Ascending aorta (tissue), 2 donors: ENCODE measurements at places on chromosomes 1 and 21.
A peak's percentile ranks its signal among the peaks of the same experiment; 100 is the strongest.

DNA sequence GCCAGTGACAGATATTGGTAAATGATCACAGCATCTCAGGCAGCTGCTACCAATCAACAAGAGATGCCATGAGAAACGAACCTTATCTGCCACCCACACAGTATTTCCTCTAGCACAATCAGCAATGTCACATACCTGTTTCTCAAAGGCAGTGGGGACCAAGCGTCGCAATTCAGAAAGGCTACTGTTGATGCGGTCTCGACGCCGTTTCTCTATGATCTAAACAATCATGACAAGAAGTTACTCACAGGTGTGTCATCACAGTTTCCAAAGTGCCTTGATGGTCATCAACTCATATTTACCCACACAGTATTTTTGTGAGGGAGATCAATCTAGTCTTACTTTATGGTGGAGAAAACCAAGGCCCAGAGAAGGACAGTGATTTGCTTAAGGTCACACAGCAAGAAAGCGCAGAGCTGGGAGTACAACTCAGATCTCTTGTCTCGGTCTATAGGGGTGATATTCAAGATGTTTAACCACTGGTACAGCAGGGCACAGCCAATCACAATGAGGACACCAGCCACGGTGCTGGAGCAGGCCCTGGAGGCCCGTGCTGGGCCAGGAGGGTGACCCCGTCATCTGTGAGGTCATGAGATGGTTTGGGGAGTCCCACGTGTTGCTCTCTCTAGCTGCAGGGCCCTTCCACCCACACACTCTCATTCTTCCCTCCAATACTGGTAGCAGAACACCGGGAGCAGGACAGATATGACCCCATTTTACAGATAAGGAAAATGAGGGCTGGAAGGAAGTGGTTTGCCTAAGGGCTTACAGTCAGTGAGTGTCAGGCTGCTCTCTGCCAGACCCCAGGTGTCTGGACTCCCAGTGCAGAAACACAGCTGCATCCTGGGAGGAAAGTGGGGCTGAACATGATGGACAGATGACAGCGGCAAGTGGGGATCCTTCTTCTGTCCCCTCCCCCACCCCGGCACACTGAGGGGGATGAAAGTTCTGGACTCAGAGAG, 7.8 kb downstream of the HEYL start:
- DNase-seq, result no peak

- DNase-seq, result no peak
These were observed 25.6 kb downstream of the MATN1 start for GRCh38 chr1:30697571-30698376.

GRCh38 chr1:73097917-73098316, 815.6 kb upstream of the NEGR1 start:
- no peak for DNase-seq

DNA sequence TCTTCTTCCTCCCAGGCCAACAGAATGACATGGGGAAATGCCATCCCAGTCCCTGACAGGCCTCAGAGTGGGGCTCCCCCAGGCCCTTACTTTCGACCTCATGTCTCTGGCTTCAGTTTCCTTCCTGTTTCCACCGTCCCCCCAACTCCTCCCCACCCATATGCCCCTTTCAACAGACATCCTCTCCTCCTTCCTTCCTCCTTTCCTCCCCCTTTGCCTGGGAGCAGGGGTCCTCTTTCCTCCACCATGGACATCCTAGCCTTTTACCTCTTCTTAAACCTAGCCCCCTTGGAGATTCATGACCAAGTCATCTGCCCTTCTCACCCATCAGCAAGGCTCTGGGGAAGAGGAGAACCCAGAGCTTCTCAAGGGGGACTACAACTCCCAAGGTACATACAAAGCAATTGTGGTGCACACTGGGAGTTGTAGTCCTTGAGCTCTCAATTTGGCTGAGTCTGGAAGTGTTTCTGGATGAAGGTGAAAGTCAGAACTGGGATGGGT, 4.0 kb downstream of the ZBTB7B start:
- no peak for DNase-seq

- DNase-seq, result no peak
These were observed 58.5 kb downstream of the UBR4 start for GRCh38 chr1:19151537-19151936.

GRCh38 chr1:57820356-57821095, 396.7 kb upstream of the DAB1 start:
- no peak for DNase-seq

DNA sequence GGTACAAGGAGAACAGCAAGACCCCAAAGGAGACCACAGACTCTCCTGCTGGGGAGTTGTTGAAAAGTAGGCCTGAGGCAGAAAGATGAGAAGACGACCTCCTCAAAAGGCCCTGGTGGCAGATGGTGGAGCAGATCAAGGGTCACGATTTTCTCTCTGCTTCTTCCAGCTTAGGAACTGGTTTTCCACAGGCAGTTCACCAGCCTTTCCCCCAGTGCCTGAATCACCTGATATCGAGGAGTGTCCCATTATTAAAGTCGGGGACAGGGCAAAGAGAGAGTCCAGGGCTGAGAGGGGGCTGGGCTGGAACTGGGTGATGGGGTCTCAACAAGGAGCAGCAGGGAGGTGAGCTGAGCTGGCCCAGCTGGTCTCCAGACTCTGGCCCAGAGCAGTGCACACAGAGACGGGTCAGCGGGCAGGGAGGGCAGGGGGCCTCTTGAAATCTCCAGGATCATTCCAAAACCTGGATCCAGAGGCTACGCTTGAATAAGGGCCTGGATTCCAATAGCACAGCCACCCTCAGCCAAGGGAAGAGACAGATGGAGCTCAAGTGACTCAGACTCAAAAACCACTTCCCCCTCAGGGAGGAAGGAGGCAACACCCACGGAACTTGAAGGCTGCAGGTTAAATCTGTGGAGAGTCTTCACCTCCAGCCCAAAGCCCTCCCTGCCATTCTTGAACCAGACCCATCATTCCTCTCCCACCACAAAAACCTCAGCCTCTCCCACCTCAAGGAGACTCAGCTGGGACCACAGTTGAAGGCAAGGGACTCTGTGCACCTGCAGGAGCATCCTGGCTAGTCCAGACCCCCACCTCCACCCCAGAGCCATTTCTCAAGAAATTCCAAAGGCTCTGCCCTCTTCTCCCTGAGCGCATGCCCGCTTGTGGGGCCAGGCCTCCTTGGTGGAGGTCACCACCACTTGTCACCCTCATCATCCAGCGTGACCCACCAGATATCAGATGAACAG, at the start of gene S100A5:
Gene S100A5, minus strand, starts transcription at position 541 of the 968 bp plus-strand sequence. CDS start 743 bp downstream, outside the sequence.
- DNase-seq, result no peak

- DNase-seq, result no peak
These were observed 136.2 kb downstream of the ZBTB18 start for GRCh38 chr1:244187310-244187709.

GRCh38 chr1:235127732-235128455, 743 bp downstream of the TOMM20 start:
- no peak for DNase-seq

DNA sequence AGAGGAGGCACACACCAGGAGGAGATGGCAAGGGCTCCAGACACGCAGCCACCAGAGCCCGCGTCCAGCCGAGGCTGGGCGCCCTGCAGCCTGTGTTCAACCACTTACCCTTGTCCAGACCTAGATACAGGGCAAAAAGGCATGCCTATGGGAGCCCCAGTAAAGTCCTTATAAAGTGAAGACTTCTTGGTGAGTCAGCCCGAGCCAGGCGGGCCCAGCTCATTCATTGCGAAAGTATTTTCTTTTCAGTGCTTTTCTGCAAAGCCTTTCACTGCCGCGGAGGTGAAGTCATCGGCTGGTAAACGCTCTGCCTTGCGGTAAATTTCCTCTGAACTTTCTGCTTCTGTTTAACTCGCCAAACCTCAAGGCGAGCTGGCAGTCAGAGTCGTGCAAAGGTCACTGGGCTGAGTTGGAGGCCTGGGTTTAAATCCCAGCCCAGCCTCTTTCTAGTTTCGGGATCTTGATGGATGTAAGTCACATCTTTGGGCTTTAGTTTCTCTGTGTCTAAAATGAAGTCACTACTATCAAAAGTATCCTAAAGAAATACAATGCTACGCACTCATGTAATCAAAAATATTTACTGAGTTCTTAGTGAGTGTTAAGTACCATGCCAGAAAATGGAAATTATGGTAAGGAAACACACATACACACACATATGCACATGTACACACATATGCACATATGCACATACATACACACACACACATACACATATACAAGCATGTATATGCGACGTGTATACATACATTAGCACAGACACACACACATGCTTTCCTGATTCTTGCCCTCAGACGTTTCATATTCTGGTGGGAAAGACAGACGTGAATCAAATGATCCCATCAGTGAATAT, 54.7 kb upstream of the IFFO2 start:
- peak; percentile 95 for DNase-seq

GRCh38 chr1:174954671-174955669, 44.8 kb upstream of the CACYBP start:
- DNase-seq, result no peak

- peak; percentile 43 for DNase-seq
These were observed 73.0 kb upstream of the IFFO2 start for GRCh38 chr1:19029191-19030085.

GRCh38 chr1:11525151-11525505, 46.2 kb downstream of the DISP3 start:
- peak; percentile 41 for DNase-seq

- peak; percentile 75 for DNase-seq
These were observed 137.8 kb downstream of the PTPRC start for GRCh38 chr1:198776602-198777029.

- DNase-seq, result peak; percentile 52
These were observed 4.7 kb downstream of the TFF3 start for GRCh38 chr21:42310411-42311001.

DNA sequence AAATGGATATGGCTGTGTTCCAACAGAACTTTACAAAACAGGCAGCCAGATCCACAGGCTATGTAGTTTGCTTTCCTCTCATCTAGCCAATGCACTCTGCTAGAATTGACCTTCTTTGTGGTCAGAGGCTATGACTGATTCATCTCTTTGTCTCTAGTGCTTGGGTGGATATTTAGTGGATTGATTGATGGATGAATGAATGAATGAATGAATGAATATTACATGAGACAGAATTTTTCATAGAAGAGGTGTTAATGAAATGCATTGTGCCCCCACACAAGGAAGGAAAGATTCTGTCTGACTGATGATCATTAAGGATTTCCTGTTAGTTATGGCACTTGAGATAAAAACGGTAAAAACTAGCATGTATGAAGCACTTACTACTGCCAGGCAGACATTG, 50.5 kb upstream of the ZYG11A start:
- no peak for DNase-seq

- no peak for DNase-seq
These were observed 1.2 kb downstream of the AGPAT3 start for GRCh38 chr21:43866260-43866629.

GRCh38 chr1:178733972-178734371, 8.9 kb downstream of the RALGPS2 start:
- no peak for DNase-seq

GRCh38 chr1:160406131-160406968, 6.0 kb downstream of the VANGL2 start:
- no peak for DNase-seq

DNA sequence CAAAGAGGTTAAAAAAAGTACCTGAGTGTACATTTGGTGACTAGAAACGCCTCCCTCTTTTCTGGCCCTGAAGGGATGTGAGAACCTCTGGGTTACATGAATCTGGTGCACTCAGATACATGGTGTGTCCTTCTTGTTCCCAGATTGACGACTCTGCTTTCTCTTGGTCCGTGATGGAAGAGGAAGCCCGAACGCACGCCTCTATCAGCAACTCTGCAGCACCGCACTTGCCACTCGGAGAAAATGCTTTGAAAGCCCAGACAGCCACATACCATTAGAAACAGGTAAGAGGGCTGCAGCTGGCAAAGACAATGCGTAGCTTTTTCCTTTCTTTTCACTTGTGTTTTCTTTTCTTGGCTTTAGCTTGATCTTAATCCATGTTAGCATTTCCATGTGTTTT, 21.1 kb upstream of the ZBTB21 start:
- DNase-seq, result no peak
